ENCODE measurements at places on chromosomes 7 and 10.

DNA sequence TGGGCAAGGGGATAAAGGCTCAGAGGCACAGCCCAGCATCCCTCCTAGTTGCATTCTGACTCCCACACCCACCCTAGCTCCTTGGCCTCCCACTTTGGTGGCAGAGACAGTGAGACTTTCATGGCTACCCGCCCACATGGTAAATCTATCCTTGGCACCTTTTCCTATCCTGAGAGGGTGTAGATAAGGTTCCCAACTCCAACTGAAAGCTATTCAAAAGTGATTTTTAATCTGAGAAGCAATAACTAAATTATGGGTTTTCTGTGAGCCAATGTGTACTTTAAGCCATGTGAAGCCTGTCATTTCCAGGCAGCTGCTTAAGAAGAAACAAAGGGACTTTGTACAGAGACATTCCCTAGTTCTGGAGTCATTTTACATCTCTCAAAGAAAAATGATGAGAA, 9.1 kb downstream of the LAMB1 start:
- no peak for DNase-seq

- DNase-seq = no peak
Measured at GRCh38 chr10:4373612-4374011, 452.4 kb upstream of the AKR1E2 start.

DNA sequence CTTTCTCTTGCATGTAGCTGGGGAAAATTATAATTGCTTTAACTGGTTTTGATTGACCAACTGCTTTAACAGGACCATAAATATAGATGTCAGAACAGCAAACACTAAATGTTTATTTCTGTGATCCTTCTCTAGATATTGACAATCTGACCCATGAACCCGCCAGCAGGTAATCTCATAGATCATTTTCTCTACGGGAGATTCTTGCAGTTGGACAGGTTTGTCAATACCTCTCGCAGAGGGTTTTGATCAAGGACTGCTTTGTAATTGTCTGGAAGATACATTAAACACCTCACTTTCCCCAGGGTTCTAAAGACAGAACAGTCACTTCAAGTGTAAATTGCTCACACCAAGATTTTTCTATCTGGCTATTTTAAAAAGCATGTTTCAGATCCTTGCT, 235.8 kb upstream of the RHOBTB1 start:
- no peak for DNase-seq

- no peak for DNase-seq
Measured at GRCh38 chr7:112624416-112624815, 143.6 kb downstream of the LSMEM1 start.

- DNase-seq = no peak
Measured at GRCh38 chr10:102629661-102630614, 14.3 kb upstream of the TRIM8 start.

- DNase-seq = no peak
Measured at GRCh38 chr10:18542832-18543231, 108.6 kb downstream of the NSUN6 start.

DNA sequence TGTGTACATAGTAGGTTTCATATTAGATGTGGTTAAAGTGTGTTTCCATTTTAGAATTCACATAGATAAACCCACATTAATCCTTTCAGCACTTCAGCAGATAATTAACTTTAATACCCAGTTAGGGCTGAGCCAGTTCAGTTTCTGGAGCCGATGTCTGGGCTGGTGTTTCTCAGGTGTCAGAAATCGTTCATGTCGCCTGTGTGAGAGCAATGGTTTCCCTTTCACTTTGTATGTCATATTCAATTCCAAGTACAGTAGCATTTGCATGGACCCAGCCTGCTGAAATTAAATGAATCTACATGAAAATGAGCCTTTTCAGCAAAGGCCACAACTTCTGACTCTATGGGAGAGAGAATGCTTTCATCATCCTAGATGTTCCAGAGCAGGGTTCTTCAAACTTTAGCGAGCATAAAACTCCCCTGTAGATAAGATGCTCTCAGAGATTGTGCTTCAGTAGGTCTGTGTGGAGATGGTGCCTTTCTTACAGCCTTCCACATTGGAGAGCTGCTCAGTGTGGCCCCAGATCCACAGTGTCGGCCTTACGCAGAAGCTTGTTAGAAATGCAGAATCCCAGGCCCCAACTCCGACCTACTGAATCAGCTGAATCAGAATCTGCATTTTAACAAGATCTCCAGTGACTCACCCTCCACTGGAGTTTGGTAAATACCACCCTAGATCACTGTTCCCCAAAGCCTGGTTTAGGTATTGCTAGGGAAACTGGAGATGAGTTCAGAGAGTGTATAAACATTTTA, 19.6 kb downstream of the WIPF3 start:
- no peak for DNase-seq

DNA sequence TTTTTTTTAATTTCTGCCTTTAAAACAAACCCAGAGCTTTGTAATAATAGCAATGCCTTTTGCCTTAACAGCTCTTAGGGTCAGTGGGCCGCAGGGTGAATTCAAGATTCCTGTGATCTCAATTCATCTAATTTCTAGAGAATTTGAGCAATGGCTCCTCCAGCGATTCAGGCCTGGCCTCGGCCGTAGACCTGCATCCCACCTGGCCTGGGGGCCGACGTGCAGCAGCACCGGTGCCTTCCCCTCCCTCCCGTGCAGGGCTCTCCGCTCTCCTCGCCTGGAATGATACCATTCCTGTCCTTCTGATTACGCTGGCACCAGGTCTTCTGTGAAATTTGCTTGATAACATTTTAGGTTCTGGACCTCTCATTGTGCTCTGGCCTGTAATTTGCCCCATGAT, 172.5 kb downstream of the ADARB2 start:
- DNase-seq = no peak

GRCh38 chr10:128498746-128499145, 372.5 kb upstream of the MKI67 start:
- DNase-seq = no peak

- no peak for DNase-seq
Measured at GRCh38 chr10:51620131-51620530, 79.3 kb downstream of the CSTF2T start.

- DNase-seq = no peak
Measured at GRCh38 chr10:25675615-25676014, 258.4 kb upstream of the MYO3A start.

GRCh38 chr7:30451539-30452279, 26.9 kb downstream of the NOD1 start:
- no peak for DNase-seq

DNA sequence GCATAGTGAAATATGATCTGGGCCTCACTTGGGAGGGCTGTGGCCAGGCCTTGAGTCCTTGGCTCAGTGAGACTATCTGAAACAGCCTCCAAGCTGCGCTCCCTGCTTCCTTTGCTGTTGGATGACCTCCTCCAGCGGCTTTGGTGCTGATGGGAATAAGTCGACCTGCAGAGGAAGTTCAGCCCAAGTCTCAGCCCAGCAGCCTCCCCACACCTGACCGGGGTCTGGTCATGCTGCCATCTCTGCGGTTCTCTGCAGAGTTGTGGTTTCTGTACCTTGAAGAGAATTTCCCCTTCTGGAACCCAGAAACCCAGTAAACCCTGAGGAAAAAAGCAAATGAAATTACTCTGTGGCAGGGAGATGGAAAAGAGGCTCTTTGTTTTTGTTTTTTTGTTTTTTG, 4.6 kb upstream of the RBAK start:
- DNase-seq = no peak

- DNase-seq = no peak
Measured at GRCh38 chr7:12827920-12828319, 140.5 kb downstream of the ARL4A start.

DNA sequence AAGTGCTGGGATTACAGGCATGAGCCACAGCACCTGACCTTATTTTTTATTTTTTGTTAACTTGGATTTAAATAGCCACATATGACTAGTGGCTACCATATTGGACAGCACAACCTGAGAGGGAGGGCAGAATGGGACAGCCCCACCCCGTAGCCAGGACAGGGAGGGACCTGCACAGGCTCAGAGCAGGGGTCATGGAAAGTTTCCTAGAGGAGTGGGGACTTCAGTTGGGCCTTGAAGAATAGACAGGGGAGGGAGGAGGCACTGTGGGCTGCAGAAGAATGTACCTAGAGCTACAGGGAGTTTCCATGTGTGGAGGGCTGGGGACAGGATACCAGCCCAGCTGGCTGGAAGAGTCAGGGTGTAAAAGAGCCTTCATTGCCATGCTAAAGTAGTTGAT, 8.8 kb downstream of the TRIM8 start:
- DNase-seq = no peak

- no peak for DNase-seq
Measured at GRCh38 chr10:97428572-97428981, 2.6 kb downstream of the PGAM1 start.

DNA sequence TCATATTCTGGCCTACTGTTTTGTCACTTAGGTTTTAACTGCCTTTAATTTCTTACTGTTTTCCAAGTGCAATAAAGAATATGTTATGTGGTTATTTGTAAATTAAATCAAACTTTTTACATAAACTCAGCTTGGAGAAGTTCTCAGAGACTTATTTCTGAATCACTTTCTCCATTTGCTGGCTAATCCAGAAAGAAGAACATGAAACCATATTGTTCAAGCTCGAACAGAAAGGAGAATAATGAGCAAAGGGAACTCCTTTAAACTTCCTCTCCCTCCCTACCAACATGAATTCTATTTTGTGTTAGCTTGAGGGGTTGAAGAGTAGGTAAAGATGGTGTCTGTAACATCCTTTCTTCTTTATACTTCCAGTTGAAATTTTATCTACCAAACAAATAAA, 52.3 kb downstream of the SHTN1 start:
- no peak for DNase-seq
